Right renal pelvis (tissue), 4 donors: ENCODE measurements at places on chromosomes 6 and 20. TPM values are rescaled to one million over a fixed set of nuclear protein-coding genes. Genes with fewer than 3 reads are reported as not detected.

DNA sequence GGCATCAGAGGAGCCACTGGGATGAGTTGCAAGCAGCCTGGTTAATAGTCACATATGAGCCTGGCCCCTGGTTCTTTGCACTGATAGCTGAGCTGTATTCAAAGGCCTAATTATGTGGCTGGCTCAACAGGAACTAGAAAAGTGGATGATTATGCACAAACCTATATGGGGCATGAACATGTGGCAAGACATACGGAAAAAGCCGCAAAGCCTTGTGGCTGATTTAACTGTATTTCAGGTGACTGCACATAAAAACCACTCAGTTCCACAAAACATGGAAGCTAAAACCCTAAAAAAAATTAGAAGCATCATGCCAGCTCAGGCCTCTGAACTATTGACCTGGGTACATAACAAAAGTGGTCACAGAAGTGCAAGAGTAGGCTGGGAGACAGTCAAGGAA, 13.0 kb upstream of the MUC22 start:
- DNase-seq, result no peak

DNA sequence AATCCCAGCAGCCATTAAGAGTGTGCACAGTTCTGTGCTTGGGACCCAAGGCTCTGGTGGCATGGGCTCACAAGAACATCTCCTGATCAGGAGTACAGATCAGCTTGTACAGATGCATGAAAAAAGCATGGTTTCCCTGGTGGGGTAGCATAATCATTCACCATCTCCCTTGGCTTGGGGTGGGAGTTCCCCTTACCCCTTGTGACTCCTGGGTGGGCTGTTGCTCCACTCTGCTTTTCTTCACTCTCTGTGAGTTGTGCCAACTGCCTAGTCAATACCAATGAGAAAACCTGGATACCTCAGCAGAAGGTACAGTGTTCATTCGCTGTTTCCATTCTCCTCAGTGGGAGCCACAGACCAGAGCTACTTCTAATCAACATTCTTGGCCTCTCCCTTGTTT, 13.6 kb upstream of the HLA-DQB1 start:
- no peak for DNase-seq

- no peak for DNase-seq
Measured at GRCh38 chr6:168533414-168533813, 92.4 kb downstream of the SMOC2 start.

- DNase-seq, result no peak
Measured at GRCh38 chr20:6848041-6848440, 80.6 kb downstream of the BMP2 start.

GRCh38 chr20:54665812-54666211, 190.4 kb downstream of the DOK5 start:
- no peak for DNase-seq

- DNase-seq, result no peak
Measured at GRCh38 chr6:126180585-126180984, 159.3 kb upstream of the CENPW start.

- DNase-seq, result no peak
Measured at GRCh38 chr20:17077030-17077429, 149.8 kb upstream of the PCSK2 start.

DNA sequence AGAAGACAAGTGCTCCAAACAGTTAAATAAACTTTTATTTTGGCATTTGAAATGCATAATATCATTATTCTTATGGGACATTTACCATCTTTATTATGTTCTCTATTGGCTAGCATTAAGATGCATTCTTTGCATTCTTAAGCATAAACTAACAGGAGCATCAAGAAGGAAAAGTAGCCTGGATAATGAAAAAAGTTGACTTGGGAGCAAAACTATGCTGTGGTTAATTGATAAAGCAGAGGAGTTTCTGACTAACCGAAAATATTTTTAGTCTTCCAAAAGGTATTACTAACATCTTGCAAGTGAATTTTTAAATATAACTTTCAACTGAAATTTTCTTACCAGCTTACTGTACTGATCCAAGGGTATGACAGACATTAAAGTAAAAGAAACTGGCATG, 140.3 kb downstream of the FLRT3 start:
- DNase-seq, result no peak

DNA sequence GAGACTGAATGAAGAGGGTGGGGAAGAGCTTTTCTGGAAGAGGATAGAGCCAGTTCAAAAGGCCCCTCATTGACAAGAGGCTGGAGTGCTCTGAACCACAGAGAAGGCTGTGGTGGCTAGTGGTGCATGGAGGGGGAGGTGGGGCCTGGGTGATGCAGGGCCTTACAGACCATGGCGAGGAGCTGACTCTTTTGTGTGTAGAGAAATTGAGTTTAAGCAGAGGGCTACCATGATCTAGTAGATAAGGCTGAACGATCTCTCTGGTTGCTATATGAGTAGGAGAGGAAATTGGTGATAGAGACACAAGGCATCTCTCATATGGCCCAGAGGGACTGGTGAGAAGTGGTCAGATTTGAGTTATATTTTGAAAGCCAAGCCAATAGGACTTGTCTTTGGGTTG, 137.6 kb downstream of the UST start:
- no peak for DNase-seq

DNA sequence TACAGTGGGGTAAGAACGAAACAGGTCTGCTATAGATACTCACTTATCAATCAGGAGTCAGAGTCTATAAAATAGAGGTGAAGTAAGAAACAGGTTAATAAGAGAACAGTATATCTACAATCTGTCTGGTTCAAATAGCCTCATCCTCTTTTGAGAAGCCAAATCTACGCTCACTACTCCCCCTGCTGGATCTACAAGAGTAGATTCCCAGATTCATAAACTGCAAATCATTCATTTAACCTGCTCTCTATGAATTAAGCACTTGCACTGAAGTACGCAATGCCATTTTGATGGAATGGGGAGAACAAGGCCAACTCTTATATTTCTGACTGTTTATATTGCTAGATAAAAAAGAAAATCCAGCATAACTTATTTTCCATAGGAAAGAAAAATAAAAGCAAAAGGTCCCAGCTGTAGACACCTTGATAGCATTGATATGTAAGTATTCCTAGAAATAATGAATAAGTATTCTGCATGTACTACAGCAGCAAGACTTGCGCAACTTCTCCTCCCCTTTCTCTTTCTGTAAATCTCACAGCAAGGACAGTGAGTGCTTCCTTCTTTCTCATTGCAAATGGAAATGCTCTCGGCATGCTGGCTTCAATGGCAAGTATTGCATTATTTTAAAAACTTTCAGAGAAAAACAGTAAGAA, 92.3 kb downstream of the RFX6 start:
- peak; percentile 35 for DNase-seq

DNA sequence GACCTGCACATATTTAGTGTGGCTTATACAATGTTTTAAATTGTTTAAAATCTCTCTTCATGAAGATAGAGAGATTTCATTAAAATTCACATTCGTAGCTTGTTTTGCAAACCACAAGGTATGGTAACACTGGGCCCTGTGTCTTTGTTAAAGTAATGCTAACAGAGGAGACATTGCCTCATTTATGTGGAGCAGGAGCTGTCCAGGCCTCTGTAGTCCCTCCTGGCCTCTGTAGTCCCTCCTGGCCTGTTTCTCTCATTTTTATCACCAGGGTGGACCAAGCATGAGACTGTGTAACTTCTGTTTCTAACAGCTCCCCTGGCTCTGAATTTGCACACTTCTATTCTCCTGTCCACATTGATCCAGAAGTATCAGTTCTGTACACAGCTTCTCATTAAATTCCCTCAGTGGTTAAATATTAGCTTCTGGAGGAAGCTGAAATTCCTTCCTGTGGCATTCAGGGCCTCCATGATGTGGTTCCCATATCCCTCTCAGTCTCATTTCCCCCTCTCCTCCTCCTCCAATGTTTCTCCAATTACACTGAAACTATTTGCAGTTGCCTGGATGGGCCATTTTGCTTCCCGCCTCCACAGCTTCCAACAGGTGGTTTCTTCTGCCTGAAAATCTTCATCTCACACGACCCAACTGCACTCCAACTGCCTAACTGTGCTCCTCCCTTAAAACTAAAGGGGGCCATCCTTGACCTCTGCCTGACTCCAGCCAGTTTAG, 340.4 kb downstream of the SYNE1 start:
- no peak for DNase-seq

- no peak for DNase-seq
Measured at GRCh38 chr6:1491591-1492319, 102.4 kb downstream of the FOXF2 start.

DNA sequence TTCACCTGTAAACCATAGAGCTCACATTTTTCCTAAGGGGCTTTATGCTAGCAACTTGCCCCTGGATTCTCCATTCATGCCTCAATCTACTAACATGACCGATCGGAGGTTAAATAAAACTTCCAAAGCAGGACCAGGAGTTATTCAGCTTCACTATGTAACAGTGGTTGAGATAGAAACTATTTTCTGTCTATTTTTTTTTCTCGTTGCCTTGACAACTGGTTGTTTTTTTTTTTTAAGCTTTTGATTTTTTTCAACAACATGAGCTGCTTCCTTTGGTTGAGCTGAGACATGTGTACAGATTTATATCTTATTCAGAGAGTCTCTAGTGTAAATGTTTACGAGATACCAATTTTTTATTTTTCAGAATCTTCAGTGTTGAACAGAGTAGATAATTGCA, 85.7 kb downstream of the SHLD1 start:
- no peak for DNase-seq

DNA sequence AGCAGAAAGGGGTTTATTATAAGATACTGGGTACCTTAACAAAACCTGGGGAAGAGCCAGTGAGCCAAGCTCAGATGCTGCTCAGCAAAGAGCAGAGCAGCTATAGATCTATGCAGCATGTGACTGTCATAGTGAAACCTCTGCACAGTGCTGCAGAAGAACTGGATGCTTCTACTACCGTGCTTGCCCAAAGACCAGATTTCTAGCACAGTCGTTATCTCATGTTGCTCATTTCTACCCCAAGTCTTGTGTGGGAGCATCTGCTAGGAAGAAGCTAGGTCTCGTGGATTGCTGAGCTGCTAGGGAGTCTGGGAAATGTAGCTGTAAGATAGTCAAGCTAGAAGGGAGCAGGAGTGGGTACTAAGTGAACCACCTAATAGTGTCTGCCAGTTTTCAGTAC, 31.7 kb upstream of the GNRH2 start:
- no peak for DNase-seq

- no peak for DNase-seq
Measured at GRCh38 chr6:156392648-156393047, 384.5 kb upstream of the ARID1B start.

DNA sequence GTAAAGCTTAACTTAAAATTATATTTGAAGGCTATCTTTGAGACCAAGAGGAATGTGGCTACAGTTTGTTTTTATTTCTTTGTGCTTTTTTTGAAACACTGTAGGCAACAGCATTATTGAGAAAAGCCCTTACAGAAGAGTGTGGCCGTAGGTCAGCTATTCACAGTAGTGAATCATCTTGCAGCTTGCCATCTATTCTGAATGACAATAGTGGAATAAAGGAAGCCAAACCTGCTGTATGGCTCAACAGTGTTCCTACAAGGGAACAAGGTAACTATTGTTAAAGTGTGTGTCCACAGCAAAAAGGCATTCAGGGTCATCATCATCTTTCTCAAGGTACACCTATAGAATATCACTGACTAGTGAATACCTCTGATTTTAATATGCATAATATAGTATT, 88.5 kb downstream of the KIZ start:
- DNase-seq, result no peak

DNA sequence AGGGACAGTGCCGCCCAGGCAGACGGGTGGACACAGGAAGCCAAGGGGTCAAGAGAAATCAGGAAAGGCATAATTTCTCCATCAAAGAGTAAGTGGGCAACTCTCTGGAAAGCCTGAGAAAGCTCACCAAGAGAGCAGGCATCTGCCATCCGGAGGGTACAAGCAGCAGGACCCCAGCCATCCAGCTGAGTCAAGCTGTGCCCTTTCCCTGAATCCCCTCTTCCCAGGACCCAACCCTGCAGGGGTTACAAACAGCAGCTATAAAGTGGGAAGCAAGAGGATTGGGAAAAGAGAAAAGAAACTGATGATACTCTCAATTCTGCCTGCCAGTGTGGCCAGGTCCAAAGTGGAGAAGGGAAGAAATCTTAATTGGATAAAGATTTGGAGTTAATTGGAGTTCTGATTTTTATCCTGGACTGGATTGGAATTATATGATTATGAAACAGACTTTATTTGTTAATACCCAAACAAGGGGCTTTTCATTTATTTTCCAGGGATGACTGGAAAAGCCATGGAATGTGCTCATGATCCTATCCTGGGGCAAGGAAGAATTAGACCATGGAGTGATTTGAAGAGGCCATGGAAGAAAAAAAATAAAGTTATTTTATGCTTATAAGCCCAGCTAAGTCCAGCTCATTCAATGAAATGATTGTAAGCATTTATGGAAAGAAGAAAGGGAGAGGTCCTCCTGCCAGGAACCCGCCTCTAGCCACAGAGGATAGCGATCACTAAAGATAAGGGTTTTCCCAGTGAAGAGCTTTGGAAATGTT, 34.9 kb downstream of the NHLRC1 start:
- no peak for DNase-seq

DNA sequence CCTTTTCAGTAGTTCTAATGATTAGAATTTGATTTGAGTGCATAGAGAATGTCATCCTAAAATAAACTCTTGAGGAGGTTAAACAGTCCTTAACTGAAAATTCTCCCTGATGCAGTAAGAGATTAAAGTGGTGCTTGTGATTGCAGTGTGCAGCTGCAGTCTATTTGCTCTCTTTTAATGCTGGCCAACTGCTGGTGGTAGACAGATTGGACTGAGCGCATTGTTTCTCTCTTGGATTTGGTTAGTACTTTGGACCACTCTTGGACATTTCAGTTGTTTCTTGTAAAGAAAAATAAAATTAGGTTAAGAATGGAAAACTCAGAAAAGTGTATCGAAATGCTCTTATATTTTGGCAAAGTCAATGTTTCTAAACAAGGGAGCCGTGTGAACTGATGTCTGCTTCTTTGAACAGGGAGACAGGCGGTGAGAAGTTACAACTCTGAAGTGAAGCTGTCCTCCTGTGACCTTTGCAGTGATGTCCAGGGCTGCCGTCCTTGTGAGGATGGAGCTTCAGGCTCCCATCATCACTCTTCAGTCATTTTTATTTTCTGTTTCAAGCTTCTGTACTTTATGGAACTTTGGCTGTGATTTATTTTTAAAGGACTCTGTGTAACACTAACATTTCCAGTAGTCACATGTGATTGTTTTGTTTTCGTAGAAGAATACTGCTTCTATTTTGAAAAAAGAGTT, 127.2 kb downstream of the CD109 start:
- no peak for DNase-seq

- DNase-seq, result peak; percentile 20
Measured at GRCh38 chr6:75334266-75335040, 49.9 kb upstream of the TMEM30A start.

- no peak for DNase-seq
Measured at GRCh38 chr6:28817808-28818145, 106.0 kb downstream of the TRIM27 start.

Gene ZNF184
- polyA plus RNA-seq, result 21.3 TPM

Gene BAG2
- polyA plus RNA-seq, result 6.9 TPM

Gene NHLRC1
- polyA plus RNA-seq, result 2.1 TPM

Gene NQO2
- polyA plus RNA-seq, result 52.2 TPM

Gene GABRR1
- 1.3 TPM for polyA plus RNA-seq

Gene SERPINB1
- 22.1 TPM for polyA plus RNA-seq

Gene ARMH2
- not detected for polyA plus RNA-seq

Gene TFAP2B
- 13.2 TPM for polyA plus RNA-seq

Gene ID1
- polyA plus RNA-seq, result 166 TPM

Gene TMEM244
- polyA plus RNA-seq, result not detected

Gene PFDN4
- 58.1 TPM for polyA plus RNA-seq

Gene RSPH9
- 1.7 TPM for polyA plus RNA-seq

Gene TRIM10
- 0.57 TPM for polyA plus RNA-seq

Gene LTB
- polyA plus RNA-seq, result 1.3 TPM
